Right hindlimb (tissue), 1 donor: ENCODE measurements at places on chromosomes 1 and 21.

GRCh38 chr1:3001471-3002348 is 19.6 kb upstream of the ACTRT2 start:
- peak; percentile 12 for DNase-seq

- no peak for DNase-seq
These were observed 289.1 kb upstream of the PLD5 start for GRCh38 chr1:242813490-242814091.

DNA sequence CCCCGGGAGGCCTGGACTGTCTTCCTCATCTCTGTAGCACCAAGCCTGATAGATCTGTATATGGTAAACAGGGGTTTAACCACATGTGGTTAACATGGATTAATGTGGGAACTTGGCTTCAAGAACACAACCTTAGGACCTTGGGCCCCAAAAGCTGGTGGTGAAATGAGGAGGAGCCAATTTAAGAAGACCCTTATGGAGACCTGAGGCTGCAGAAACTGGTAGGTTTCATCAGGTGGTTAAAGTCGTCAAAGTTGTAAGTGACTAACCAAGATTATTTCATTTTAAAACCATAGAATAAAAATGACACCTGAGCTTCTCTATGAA is 14.0 kb downstream of the THEMIS2 start:
- DNase-seq: no peak

- DNase-seq: no peak
These were observed 822 bp downstream of the CCT3 start for GRCh38 chr1:156337052-156337887.

GRCh38 chr1:165116732-165117131 is 239.8 kb downstream of the LMX1A start:
- no peak for DNase-seq

- no peak for DNase-seq
These were observed 101.9 kb downstream of the PRRX1 start for GRCh38 chr1:170765712-170766330.

DNA sequence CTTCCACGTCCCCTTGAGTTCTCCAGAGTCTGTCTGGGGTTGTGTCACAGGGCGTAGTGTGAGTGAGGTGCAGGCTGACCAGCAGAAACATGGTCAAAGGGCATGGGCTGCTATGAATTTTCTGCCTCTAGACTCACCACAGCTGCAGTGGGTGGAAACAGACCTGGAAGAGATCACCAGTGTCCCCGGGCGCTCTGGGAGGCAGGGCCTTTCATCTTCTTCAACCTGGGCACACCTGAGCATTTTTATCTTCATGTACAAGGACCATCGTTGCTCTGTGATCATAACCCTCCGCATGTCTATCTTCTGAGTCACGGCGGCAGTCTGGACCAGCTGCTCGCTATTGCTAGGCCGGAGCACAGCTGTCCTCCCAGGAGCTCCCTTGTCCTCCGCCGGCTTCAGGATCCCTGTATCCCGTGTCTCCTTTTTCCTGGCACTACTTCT is 29.6 kb downstream of the DEGS1 start:
- DNase-seq: peak; percentile 47

- no peak for DNase-seq
These were observed 33.4 kb upstream of the NTPCR start for GRCh38 chr1:232917053-232917452.

GRCh38 chr1:181222972-181223505 is 134.5 kb downstream of the IER5 start:
- DNase-seq: no peak

GRCh38 chr1:50968821-50969610 is 1.0 kb upstream of the CDKN2C start:
- DNase-seq: peak; percentile 61

- peak; percentile 74 for DNase-seq
These were observed 29.2 kb upstream of the CNTN2 start for GRCh38 chr1:205013683-205014367.

GRCh38 chr1:230185076-230186001 is 118.3 kb downstream of the GALNT2 start:
- no peak for DNase-seq

- no peak for DNase-seq
These were observed 1.0 kb upstream of the FOXO6 start for GRCh38 chr1:41360074-41360785.

GRCh38 chr1:109011335-109011734 is 30.6 kb downstream of the WDR47 start:
- DNase-seq: no peak

- DNase-seq: no peak
These were observed 691 bp upstream of the KIFAP3 start for GRCh38 chr1:170075186-170075585.

- no peak for DNase-seq
These were observed 254.4 kb downstream of the FOXD2 start for GRCh38 chr1:47692196-47692595.

DNA sequence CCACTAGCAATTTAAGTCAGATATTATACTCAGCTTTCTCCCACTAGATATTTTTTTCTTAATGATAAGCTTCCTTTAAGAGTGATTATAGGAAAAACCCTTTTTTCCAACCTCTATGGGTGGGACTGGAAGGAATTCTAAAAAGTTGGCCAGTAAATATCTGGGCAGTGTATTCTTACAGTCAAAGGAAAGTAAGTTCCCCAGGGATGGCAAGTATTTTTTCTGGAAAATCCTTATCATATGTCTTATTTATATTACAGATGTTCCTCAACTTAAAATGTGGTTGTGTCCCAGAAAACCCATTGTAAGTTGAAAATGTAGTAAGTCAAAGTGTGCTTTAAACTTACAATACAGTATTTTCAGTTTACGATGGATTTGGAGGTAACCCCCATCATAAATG is 29.2 kb downstream of the CMPK1 start:
- no peak for DNase-seq

GRCh38 chr1:207423560-207424292 is 30.4 kb upstream of the CR2 start:
- DNase-seq: no peak

DNA sequence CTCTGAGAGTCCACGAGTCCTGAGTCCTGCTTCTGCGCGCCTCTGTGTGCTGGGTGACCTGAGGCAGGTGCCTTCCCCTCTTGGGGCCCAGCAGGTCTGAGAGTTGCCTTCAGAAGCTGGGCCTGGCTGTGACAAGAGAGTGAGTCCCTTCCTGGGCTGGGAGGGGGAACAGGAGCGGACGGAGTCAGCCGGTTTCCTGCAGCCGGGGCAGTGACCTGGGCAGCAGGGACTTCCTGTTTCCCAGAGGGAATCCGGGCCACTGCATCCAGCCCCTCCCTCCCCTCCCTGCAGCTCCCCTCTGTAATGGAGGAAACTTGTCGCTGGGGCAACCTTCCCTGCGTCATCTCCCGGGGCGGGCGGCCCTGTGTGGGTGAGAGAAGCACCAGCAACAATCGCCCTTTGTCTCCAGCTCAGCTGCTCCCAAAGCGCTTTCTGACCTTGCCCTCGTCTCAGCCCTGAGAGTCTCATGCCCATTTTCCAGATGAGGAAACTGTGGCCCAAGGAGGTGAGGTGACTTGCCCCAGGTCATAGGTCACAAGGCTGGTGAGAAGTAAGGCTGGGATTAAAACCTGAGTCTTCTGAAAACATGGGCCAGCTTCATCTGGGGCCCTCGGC is 61.1 kb downstream of the SDC3 start:
- DNase-seq: peak; percentile 76

DNA sequence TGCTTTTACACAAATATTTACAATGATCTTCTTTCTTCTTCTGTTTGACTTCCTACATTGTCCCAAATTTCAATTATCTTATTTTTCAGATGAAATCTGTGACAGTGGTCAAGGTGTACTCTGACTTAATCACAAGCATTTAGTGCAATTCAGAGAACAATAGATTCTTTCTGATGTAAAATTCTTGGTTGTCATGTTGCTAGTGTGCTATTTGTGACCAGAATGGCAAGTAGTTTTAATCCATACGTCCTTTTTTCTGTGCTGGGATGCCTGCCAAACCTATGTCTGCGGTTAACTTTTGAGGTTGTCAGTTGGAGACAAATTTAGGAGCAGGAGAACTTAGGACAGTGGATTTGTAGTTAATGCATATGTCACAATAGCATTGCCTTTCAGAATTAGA is 31.0 kb downstream of the NCAM2 start:
- peak; percentile 35 for DNase-seq

DNA sequence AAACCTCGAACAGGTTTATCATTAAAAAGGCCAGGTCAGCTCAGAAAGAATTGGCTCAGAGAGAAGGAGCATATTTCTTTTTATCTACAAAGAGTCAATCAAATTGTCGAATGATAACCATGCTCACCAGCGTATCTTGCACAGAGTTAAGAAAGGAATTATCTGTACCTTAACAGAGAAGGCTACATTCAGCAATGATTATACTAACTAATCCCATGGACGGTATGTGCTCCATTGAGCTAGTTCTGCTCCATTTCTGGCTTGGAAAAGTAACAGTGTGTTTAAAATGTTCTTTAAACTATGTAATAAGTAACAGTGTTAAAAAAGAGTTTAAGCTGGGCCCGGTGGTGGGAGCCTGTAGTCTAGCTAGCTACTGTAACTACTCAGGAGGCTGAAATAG is 4.2 kb downstream of the UBR4 start:
- DNase-seq: no peak

- DNase-seq: no peak
These were observed 59.9 kb downstream of the TP53BP2 start for GRCh38 chr1:223785808-223786207.

GRCh38 chr1:55065648-55066047 is 26.3 kb downstream of the PCSK9 start:
- no peak for DNase-seq

- no peak for DNase-seq
These were observed 370.4 kb downstream of the VAV3 start for GRCh38 chr1:107594536-107594935.

GRCh38 chr1:229874136-229874535 is 192.9 kb upstream of the GALNT2 start:
- DNase-seq: no peak

DNA sequence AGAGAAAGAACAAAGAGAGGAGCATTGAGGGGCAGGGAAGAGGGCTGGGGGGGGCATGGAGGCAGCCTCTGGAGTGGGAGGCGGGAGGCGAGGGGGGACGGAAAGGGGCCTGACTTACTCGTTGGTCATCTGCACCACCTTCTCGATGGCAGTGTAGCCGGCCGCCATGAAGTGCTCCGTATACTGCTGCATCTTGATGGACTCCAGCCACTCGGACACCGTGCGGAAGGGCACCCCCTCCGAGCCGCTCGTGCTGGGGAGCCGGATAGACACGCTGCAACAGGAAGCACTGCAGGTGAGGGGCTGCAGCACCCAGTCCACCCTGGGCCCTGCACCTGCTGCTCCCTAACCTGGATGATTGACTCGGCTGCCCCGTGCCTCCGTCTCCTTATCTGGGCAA is 26.6 kb downstream of the EPHA2 start:
- no peak for DNase-seq

GRCh38 chr1:208181364-208181763 is 62.8 kb downstream of the PLXNA2 start:
- no peak for DNase-seq

- DNase-seq: no peak
These were observed 37.5 kb downstream of the XCL2 start for GRCh38 chr1:168506204-168506819.

- DNase-seq: no peak
These were observed 14.8 kb upstream of the CDCP2 start for GRCh38 chr1:54167422-54168139.

- no peak for DNase-seq
These were observed 16.1 kb upstream of the DYRK1A start for GRCh38 chr21:37350472-37350871.

DNA sequence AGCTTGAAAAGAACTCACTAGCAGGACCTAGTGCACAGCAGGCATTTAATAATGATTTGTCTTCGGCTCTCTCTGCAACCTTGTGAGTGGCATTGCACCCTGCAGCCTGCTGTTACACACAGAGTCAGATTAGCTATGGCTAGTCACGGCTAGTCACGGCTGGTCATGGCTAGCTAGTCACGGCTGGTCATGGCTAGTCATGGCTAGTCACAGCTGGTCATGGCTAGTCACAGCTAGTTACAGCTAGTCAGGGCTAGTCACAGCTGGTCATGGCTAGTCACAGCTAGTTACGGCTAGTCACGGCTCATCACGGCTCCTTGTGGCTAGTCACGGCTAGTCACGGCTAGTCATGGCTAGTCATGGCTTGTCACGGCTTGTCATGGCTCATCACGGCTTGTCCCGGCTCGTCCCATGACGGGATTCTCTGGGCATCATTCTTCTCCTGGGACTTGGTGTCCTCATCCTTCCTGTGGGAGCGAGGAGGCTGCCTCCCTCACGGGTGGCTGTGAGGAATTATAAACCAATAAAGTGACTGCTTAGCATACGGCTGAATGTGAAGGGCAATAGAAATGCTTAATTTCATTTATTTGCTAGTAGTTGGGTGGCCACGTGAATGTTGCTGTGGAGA is 12.5 kb upstream of the KIF26B start:
- DNase-seq: no peak

DNA sequence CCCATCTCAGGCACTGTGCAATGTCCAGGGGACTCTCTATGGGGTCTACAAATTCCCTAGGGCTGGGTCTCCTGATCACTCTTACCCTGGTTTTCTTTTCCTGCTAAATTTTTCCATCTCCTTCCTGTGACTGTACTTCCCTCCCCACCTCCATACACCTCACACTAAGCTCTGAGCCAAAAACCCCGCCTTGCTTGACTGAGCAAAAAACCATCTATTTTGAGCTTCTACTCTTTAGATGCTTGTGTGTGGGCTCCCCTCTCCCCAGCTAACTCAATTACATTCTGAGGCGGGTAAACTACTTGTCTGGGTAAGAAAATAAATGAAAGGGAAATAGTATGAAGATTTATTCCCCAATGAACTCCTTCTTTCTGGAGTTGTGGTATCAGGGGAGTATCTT is 187.9 kb downstream of the PTPRU start:
- no peak for DNase-seq

- DNase-seq: no peak
These were observed 91.7 kb downstream of the LIPI start for GRCh38 chr21:14119038-14119437.

DNA sequence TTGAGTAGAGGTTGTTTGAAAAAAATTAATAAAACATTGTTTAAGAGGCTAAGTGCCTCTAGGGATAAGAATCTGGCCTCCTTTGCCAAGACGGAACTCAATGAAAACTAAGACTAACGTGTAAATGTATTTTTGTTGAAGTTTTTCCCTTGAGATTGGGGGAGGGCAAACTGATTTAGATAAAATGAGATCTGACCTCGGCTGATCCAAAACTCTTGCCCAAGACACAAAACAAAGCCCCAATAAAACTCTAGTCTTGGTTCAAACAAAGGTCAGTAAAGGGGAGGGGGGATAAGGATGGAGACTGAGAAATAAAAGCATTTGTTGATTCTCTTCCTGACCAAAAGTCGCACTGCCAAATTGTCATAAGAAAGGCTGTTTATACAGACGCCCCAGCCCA is 134.8 kb upstream of the DPT start:
- DNase-seq: no peak
